Glutamatergic neuron (in vitro differentiated cells): ENCODE measurements at places on chromosomes 1 and 21. TPM values are rescaled to one million over a fixed set of nuclear protein-coding genes. Genes with fewer than 3 reads are reported as not detected.

Gene ACTL8
- not detected for total RNA-seq

Gene HES2
- 54.6 TPM for total RNA-seq

Gene HUNK
- total RNA-seq: 12.2 TPM

Gene C1orf115
- total RNA-seq: 30.5 TPM

Gene CROCC
- 50.9 TPM for total RNA-seq

Gene DNAJC6
- 54.6 TPM for total RNA-seq

Gene ECM1
- 2.8 TPM for total RNA-seq

Gene RTCA
- total RNA-seq: 49.7 TPM
